ENCODE measurements at places on chromosomes 2 and 18.

GRCh38 chr2:15134957-15135356 lies 426.2 kb downstream of the NBAS start:
- DNase-seq, result no peak

- no peak for DNase-seq
Observed at GRCh38 chr18:37422116-37422515, 143.5 kb downstream of the CELF4 start.

- peak; percentile 50 for DNase-seq
Observed at GRCh38 chr18:46291149-46291548, 187.0 kb downstream of the HAUS1 start.

- DNase-seq, result peak; percentile 75
Observed at GRCh38 chr2:96251721-96252292, 14.0 kb downstream of the TMEM127 start.

DNA sequence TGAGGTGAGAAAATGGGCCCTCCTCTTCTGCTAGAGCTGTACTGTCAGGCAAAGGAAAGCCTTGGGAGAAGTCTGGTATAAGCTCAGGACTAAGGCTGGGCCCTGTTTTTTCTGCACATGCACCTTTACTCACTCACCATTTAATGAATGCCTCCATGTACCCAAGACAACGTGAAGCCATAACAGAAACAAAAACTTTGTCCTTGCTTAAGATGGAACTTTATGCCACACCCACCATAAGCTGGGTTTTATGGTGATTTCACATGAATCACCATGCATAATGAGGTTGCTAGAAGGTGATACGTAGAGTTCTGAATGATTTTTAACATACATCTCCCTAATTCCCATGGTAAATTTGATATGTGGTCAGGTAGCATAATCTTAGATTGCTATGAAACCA lies 63.7 kb upstream of the CYP26B1 start:
- no peak for DNase-seq

DNA sequence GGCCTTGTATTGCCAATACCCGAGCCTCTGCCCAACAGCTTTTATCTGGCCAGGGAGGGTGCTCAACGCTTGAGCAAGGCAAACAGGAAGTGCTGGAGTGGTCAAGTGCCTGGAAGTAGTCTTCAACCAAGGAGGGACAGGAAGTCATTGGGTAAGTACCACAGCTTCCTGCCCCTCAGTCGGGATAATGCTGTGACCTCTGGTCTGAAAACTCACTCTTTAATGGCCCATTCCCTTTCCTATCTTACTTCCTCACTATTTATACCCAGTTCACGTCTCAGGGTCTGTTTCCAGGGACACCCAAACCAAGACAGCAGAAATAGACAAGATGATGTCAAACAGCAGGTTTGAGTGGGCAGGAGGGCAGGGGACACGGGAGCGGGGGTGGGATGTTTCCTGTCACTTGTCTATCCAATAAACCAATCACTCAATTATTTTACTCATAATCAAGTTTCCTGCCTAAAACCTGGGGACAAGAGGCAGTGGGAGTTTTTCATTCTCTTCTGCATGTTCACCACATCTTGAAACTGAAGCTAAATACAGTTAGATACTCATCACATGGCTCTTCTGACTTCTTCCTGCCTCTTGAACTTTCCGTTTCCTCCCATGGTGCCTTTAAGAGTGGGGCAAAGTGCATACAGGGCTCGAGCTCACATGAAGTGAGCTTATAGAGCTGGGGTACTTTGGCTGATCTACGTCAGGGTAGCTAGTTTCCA lies 68.9 kb upstream of the CAB39 start:
- no peak for DNase-seq

DNA sequence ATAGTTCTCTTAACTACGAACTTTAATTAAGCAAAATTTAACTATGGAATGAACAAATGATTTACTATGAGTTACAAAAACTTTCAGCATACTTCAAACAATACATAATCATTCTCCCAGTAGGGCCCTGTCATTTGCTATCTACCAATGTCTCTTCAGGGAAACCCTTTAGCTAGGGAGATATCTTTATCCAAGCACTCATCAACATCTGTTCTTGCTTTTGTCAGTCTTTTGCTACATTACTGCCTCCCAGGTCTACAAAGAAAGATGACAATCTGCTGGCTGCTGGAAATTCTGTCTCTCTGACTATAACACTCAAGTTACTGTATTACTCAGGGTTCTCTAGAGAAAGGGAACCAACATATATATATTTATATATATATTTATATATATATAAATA lies 1626.3 kb upstream of the CELF4 start:
- DNase-seq, result no peak

- no peak for DNase-seq
Observed at GRCh38 chr2:11872247-11872947, 126.0 kb downstream of the LPIN1 start.

DNA sequence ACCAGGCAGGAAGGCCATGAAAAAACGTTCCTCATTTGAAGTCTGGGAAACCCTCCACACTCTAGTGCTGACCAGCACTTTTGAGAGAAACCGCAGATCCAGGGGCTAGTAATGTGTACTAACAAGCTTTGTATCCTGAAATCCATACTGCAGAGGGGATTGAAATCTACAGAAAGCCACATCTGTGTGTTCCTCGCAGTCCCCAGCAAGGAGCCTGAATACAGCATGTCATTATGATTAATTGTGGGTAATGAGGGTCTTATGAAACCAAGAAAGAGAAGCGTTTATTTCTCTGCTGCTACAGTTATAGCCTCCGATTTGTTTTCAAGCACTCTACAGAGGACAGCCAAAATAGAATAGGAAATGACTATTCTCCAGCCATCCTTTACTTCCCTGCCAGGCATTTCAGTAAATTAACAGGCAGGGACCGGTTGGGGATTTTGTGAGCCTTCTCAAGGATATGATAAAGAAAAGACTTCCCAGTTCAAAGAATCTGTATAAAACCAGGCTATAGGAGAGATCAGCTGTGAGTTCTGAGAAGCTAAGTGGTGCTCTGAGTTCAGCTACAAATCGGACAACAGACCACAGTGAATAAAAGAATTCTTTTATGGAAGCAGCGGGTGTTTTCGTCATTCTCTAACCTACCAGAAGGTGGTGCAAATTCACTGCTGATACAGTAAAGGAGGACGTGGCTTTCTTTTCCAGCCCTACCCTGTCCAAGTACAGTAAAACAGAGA lies 133.4 kb downstream of the INSIG2 start:
- no peak for DNase-seq
